ENCODE measurements at places on chromosomes 2 and 18.

GRCh38 chr18:6775237-6775636 is 45.7 kb downstream of the ARHGAP28 start:
- no peak for DNase-seq

GRCh38 chr2:199302851-199303250 is 154.9 kb downstream of the SATB2 start:
- no peak for DNase-seq

- no peak for DNase-seq
Measured at GRCh38 chr2:232672588-232672987, 24.5 kb upstream of the GIGYF2 start.

DNA sequence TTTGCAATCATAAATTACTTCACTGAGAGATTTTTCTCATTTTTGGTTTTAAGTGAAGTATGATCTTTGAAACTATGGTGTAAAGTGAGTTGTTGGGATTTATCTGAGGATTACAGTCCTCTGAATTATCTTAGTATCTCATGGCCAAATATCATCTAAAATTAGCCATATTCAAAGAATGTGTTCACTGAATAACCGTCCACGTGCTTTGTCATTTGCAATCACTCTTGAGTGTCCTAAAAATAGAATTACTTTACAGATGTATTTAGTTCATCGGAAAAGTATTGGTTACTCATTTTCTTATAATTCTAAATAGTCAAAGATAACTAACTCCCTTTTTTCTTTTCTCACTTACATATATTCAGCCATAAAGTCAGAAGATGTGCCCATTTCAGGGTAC is 141.2 kb downstream of the RTN4 start:
- DNase-seq = no peak

DNA sequence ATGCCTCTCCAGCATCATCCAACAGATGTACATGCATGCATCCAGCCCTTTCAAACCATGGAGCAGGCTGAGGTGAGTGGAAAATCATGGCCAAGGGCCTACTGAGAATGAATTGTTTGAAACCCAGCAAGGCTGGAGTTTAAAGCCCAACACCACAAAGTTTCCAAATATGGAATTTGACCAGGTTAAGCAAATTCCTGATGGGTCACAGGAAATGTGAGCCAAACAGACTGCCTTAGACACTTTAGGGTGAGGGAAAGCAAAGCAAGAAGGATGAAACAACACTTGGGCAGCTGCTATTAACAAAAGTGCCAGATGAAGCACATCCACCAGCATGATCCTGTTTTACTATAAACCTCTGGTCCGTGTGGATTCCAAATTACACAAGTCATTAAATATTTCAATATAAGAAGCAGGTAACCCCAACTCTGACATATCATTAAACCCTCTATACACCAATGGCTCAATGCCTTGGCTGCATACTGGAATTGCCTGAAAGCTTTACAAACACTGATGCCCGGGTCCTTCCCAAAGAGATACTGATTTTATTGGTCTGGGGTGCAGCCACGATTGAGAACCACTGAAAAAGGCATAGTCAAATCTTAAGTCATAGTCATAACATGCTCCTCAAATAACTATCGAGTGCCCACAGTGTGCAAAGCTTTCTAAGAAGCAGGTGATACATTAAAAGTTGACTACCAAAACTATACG is 9.1 kb downstream of the KLF7 start:
- DNase-seq = no peak

All from hematopoietic multipotent progenitor cell treated with erythropoietin and hydrocortisone succinate and interleukin-3 and kit ligand, for 15 days (in vitro differentiated cells).